ENCODE measurements at places on chromosomes 3 and 15.

DNA sequence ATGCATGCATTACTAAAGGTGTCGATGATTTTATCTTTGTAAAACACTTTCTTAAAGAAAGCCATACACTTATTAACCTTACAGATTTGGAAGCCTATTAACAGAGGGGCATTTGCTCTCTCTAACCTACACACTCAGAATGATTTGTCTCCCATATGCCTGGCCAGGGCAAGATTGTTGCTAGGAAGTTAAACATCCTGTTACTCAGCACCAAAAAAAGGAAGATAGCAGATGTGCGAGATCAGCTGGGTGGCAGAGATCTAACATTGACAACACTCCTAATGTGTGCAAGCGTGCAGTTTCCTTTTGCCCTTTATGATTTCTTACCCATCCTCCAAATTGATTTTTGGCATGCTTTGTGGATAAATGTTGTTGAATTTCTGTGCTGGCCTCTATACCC is 73.9 kb upstream of the TMEM108 start:
- DNase-seq, result no peak

DNA sequence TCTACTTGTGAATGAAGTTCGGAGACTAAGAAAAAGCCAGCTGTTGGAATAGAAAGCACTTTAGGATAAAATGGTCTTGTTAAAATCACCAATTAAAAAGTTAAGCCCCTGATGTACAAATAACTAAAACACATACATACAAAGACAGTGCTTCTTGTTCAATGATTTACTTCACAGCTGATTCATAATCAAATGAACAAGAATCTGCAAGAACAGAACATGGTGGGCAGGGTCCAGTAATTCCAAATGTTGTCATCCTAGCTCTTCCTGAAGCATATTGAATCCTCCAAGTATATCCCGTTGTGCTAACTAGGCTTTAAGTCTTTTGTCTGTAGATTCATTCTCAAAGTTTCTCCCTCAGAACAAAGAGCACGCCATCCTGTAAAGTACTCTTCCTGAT is 24.5 kb downstream of the NIT2 start:
- no peak for DNase-seq

- no peak for DNase-seq
Measured at GRCh38 chr3:53700441-53700840, 145.8 kb downstream of the CHDH start.

- DNase-seq, result no peak
Measured at GRCh38 chr3:20186600-20187004, 596 bp upstream of the SGO1 start.

- DNase-seq, result no peak
Measured at GRCh38 chr3:108528459-108529252, 18.3 kb upstream of the MYH15 start.

- DNase-seq, result no peak
Measured at GRCh38 chr15:66030650-66031049, 161.4 kb downstream of the RAB11A start.

DNA sequence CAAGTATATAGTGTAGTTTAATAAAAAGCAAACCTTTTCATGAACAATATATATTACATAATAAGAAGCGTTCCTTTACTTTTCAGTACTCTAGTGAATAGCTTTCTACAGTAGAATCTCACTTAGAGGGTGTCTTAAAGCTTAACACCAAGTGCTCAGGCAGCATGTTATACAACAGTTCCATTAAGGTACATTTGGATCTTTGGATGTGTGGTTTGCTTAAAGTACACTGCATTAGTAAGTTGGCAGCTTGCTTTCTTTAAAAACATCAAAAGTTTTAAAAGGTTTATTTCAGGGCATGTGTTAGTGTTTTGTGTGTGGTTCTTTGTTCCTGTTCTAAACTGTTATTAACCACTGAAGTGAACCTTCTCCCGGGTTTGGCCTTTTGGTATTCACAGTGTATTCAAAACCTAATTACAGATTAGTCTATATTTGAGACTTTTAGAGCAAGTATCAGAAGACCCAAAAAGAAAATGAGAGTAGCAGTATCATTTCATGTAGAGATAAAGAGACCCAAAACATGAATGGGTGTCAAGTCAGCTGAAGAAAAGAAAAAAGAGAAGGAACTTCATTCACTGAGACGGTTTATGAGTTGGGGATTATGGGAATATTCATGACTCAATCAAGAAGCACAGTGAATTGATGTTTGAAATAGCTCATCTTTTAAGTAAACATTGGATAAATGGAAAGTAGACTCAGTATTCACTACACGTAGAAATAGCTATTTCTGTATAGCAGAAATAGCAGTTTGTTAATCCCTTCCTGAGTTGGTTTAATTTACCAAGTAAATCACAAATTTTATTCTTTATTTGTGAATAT is 93.9 kb downstream of the OPA1 start:
- DNase-seq, result no peak

- peak; percentile 67 for DNase-seq
Measured at GRCh38 chr3:67654099-67654843, at the start of gene SUCLG2. Gene SUCLG2 (minus strand): TSS chr3:67654612. CDS start chr3:67654586, 26 bp downstream.

- no peak for DNase-seq
Measured at GRCh38 chr15:66658855-66659254, 43.2 kb upstream of the SMAD6 start.

DNA sequence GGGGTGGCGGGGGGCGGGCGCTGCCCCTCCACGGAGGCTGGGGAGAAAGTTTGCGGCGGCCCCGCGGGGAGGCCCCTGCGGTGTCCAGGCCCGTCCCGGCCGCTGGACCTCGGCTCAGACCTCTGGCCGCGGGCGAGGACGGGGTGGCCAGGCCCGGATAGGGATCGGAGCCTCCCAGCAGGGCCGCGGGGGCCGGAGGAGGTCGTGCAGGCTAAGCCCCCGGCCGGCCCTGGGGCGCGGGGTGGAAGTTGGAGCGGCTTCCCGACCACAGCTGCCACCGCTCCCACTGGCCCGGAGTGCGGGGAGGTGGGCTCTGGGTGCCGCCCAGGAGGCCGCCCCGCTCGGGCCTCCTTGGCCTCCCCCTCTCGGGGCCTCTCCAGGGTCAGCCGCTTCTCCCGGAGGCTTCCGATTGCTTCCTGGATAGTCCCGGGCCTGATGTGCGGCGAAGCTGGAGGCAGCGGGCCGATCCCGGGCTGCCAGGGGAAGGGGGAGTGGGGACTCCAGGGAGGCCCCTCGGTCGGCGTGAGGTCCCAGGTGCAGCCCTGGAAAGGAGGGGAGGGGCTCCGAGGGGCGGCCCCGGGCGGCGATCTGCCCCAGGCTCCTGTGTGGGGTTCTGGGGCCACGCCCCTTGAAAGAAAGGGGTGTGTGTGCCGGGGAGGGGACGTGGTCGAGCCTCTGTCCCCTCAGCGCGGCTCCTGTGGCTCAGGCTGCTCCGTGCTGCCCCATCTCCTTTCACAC is 907 bp downstream of the PLXNA1 start:
- no peak for DNase-seq

- DNase-seq, result no peak
Measured at GRCh38 chr3:194101592-194102432, 34.1 kb upstream of the HES1 start.

GRCh38 chr3:78255403-78255802 is 1215.5 kb downstream of the ROBO2 start:
- DNase-seq, result peak; percentile 90

DNA sequence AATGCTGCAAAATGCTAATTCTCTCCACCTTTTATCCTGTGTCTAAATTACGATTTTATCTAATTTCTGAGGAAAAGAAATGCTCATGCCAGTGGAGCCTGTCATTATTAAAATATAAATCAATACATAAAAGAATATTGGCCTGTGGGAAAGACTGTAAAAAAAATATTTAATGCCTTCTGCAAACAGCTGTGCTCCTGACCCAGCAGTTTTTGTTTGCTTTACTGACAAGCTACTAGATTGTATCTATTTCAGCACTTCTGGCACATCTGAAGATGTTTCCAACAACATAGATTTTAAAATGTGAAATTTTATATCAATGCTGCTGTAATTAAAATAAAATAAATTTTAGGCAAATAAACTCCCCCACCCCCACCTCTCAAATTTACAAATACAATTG is 493.6 kb upstream of the AGTR1 start:
- no peak for DNase-seq

- no peak for DNase-seq
Measured at GRCh38 chr15:62901909-62902546, 140.5 kb upstream of the TPM1 start.

- DNase-seq, result no peak
Measured at GRCh38 chr3:179760944-179761343, 108.1 kb downstream of the USP13 start.

GRCh38 chr3:127450331-127450730 is 140.2 kb downstream of the TPRA1 start:
- no peak for DNase-seq

- DNase-seq, result no peak
Measured at GRCh38 chr15:35928847-35929246, 382.9 kb upstream of the DPH6 start.

DNA sequence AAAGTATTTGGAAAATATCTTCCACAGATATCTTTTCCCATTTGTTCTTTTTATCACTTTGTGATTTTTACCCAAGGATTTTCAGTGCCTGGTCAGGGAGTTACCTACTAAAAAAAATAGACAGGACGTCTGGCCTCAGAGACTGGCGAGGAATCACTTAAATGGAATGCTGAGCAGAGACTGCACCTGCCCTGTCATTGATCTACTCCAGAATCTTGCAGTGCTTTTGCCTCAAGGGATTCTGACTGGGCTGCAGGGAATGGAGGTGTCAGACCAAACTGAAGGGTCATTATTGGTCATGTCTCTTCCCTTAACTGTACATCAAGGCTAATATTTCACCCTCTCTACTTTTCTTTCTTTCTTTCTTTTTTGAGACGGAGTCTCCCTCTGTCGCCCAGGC is 12.1 kb upstream of the RYR3 start:
- no peak for DNase-seq
